ENCODE measurements at places on chromosomes 6 and 20. TPM values are rescaled to one million over a fixed set of nuclear protein-coding genes. Genes with fewer than 3 reads are reported as not detected.

Gene PPP1R14C
- total RNA-seq = 0.90 TPM

Gene MTG2
- 13.2 TPM for total RNA-seq

Gene TFAP2B
- total RNA-seq = not detected

Gene ADGRB3
- 0.15 TPM for total RNA-seq

Gene BMP2
- total RNA-seq = 6.2 TPM

Gene SASH1
- 10.5 TPM for total RNA-seq

Gene CFAP61
- total RNA-seq = 0.19 TPM

Gene SLC35F1
- total RNA-seq = 0.28 TPM
